Osteoblast (primary cell): ENCODE measurements at places on chromosomes 6 and 20. TPM values are rescaled to one million over a fixed set of nuclear protein-coding genes. Genes with fewer than 3 reads are reported as not detected.

SLC17A1 gene
- total RNA-seq = not detected in 2 replicates

GRCh38 chr20:39986173-39986904, 702.7 kb downstream of the MAFB start:
- H3K36me3 ChIP-seq = no peaks in the 10 kb centered on the region
- no peaks in the 10 kb centered on the region for H3K27me3 ChIP-seq
- no peak for DNase-seq
- peak overlapping the region; percentile 49 for H3K27ac ChIP-seq

DNA sequence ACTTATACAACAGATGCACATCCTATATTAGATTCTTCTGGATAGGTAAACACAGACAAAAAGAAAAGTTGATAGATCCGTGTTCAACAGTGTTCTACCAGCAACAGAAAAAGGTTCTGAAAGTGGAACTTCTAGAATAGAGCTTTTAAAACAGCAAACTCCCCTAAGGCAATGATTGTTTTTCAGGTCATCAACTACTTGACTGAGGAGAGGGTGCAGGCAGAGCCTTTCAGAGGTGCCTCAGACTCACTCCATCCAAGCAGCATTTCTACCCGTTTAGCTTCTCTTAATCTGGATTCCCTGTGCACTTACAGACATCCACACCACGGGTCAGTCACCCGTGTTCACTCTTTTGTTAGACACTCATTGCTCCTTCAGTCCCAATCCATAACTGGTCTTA, 28.9 kb downstream of the FYN start:
- no peak for DNase-seq
- peaks cover 6% of the 10 kb centered on the region for H3K36me3 ChIP-seq
- no peak overlapping the region for H3K4me3 ChIP-seq
- no peak overlapping the region for H3K27ac ChIP-seq
- H3K4me1 ChIP-seq = peaks cover 41% of the 10 kb centered on the region

- DNase-seq = peak; percentile 87
- no peaks in the 10 kb centered on the region for H3K27me3 ChIP-seq
- H3K36me3 ChIP-seq = no peaks in the 10 kb centered on the region
- peaks cover 43% of the 10 kb centered on the region for H3K4me1 ChIP-seq
Measured at GRCh38 chr20:23225407-23226060, 125.1 kb upstream of the NXT1 start.

C6orf132 gene
- 2.9 TPM in 2 replicates for total RNA-seq

DNA sequence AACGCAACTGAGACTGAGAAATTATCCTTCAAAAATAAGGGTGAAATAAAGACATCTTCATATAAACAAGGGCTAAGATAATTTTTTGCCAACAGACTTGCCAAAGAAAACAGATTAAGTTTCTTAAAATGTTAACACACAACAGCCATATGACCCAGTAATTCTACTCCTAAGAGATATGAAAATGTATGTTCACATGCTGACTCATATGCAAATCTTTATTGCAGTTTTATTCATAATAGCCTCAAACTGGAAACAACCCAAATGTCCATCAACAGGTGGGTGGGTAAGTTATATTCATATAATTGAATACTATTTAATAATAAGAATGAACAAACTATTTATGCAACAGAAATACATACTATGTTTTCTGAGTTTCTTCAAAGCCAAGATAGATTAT, 140.1 kb downstream of the REV3L start:
- H3K4me1 ChIP-seq = no peaks in the 10 kb centered on the region
- no peak overlapping the region for H3K4me3 ChIP-seq
- peaks cover 17% of the 10 kb centered on the region for H3K36me3 ChIP-seq
- DNase-seq = no peak
- no peak overlapping the region for H3K27ac ChIP-seq
- H3K27me3 ChIP-seq = no peaks in the 10 kb centered on the region

DNA sequence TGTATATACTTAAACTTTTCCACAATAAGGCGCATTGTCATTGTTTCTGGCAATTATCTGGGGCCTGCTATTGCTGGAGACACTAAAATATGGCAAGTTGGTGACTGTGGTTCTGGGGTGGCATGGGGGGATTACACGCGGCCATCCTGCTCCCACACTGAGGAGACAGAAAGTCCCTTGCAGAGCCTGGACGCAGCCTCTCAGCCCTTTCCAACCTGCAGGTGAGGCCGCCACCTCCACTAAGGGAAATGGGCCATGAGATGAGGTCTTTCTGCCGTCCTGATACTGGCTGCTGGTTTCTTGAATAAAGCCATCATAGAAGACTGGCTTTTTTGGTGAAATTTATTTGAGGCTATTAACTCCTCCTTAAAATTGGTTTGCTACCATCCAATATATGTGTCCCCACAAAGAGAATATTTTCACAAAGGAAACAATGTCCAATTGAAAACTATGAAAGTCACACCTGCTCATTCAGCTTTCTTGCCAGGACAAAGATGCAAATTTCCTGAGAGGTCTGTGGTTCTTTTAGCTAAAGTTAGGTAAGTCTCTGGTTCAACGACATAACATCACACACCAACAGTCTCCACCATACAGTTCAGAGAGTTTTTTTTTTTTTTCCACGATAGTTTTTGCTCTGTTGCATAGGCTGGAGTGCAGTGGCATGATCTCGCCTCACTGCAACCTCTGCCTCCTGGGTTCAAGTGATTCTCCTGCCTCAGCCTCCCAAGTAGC, 13.0 kb downstream of the TXNDC5 start:
- no peak overlapping the region for H3K27ac ChIP-seq
- H3K27me3 ChIP-seq = no peaks in the 10 kb centered on the region
- H3K4me1 ChIP-seq = no peaks in the 10 kb centered on the region
- no peak for DNase-seq
- H3K36me3 ChIP-seq = peaks cover 95% of the 10 kb centered on the region

DNA sequence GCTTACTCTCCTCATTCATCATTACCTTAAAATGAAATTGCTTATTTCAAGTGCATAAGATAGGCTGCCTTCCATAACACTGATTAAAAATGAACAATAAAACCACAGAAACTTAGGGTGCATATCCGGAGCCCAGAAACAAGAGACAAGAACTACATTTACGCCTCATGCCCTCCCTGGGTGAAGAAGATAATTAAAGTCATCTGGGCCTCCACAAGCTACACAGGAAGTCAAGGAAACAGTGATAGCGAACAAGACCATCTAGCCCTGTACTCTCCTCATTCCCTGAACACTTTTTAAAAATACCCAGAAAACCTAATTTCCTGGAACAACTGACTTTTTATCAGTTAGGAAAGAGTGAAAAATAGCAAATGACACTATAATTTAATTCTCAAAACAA, 6.3 kb downstream of the SOD2 start:
- H3K4me1 ChIP-seq = peaks cover 7% of the 10 kb centered on the region
- H3K36me3 ChIP-seq = peaks cover 55% of the 10 kb centered on the region
- no peak overlapping the region for H3K27ac ChIP-seq
- no peak overlapping the region for H3K4me3 ChIP-seq
- no peak for DNase-seq

SNHG17 gene
- 5.6 and 6.9 TPM in 2 replicates for total RNA-seq

SLC2A4RG gene
- 27.5 and 29.5 TPM in 2 replicates for total RNA-seq
